ENCODE measurements at places on chromosomes 3 and 15. TPM values are rescaled to one million over a fixed set of nuclear protein-coding genes. Genes with fewer than 3 reads are reported as not detected.
A peak's percentile ranks its signal among the peaks of the same experiment; 100 is the strongest.

CCR3 gene
- total RNA-seq: 0.66 TPM

DNA sequence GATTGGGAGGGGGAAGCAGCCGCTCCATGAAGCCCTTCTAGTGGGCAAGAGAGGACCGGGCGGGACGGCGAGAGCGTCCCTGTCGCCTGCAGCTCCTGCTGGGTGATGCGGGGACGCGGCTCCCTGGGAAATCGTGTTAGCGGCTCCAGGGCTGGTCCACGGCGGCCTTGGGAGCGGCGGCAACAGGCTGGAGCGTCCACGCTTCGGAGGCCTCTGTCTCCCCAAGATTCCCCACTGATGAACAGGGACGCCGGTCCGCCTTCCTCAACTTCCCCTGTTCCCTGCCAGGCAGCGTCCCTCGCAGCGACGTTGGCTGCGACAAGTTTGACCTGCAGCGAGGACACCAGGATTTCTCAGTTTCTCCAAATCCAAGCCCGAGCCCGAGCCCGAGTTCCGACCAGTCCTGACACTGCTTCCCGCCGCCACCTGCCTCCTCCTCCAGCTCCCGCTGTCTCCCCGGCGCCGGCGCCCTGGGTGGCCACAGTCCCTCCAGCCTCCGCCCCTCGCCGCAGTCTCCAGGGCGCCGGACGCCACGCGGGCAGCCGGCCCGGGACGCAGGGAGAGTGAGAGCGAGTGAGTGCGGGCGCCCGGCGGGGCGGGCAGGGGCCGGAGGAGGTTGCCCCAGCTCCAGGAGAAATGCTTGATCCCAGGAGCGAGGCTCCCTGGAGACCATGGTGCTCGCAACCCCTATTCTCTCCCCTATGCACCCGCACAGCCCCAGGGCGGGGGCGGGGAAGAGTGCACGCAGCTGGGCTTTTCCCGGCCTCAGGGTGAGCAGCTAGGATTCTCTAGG lies 78.1 kb upstream of the RNF7 start:
- peak; percentile 92 for DNase-seq

GRCh38 chr15:69285834-69286233 lies 12.9 kb upstream of the PAQR5 start:
- DNase-seq: no peak

DNA sequence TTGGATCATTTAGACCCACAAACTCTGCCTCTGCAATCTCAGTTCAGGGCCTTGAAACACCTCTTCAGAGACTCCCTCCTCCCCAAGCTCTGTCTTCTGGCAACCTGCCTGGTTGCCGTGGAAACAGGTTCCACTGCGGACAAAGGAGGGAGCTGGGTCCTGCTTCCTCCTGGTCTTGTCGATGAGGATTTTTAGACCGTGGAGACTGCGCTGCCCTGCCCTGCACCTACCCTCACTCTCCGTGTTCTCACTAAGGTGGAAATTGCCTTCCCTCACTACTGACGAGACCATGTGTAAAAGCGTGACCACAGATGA lies at the start of gene RTP1:
Gene RTP1 (plus strand): TSS at position 152 of the 315 bp plus-strand sequence. CDS start 30 bp downstream, at position 182.
- DNase-seq: no peak
